ENCODE measurements at places on chromosomes 3 and 15.

DNA sequence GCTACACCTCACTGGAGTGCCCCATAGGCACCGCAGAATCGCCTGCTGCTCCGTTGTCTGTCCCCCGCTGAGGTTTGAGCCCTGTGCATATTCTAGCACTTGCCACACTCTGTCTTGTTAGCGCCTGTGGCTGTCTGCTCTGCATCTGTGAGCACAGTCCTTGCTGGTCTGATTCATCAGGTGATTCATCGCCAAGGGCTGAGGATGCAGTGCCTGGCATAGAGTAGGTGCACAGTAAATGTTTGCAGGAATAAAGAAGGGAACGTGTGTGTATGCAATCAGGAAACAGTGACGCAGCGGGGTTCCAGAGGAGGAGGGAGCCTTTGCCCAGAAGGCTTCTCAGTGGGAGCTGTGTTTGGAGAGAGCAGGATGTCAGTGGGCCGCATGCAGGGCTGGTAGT lies 124.0 kb upstream of the PLXNA1 start:
- no peak for DNase-seq

- DNase-seq, result no peak
Observed at GRCh38 chr3:141063831-141064230, 12.7 kb downstream of the SPSB4 start.

DNA sequence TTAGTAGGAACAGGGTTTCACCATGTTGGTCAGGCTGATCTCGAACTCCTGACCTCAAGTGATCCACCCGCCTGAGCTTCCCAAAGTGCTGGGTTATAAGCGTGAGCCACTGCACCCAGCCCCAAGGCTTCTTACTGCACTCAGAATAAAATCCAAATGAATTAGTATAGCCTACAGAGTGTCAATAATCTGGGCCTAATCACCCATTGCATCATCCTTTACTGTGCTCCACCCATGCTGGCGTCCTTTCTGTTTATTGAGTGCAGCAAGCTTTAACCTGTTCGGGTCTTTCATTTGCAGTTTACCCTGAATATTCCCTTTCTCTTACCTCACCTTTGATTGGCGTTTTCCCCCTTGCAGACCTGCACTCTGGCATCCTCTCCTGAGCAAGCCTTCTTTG lies 77.7 kb downstream of the CEP63 start:
- no peak for DNase-seq

GRCh38 chr3:53416530-53416929 lies 69.2 kb upstream of the DCP1A start:
- DNase-seq, result no peak

DNA sequence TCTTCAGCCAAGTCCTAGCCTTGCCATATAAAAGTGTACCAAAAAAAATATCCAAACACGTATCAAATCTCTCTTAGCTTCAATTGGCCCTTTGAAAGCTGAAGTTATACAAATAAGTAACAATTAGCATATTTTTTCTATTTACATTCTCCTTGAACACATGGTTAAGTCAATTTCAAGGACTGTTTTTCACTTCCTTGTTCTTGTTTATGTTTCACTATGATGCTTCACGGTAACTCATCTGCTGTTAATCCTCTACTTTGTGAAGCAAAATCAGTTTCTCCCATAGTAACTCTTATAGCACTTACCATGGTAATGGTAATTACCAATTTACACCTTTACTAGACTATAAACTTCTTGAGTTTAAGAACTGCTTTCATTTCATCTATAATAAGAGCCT lies 10.6 kb upstream of the SPRED1 start:
- DNase-seq, result no peak

DNA sequence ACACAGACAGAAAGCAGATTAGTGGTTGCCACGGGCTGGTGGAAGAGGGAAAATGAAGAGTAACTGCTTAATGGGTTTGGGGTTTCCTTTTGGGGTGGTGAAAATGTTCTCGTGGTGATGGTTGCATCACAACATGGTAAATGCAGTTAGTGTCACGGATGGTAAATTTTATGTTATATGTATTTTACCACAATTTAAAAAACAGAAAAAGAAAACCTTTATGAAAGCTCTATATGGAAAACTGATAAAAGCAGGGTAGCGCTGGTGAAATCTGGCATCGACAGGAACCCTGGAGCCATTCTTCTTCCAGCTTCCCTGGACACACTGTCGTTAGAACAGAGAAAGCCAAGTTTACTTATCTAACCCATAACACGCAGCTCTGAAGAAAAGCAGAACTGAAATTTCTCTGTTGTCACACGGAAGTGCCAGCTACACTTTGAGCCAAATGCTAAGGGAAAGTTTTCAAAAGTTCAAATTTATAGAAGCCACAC lies 287.7 kb upstream of the NR2F2 start:
- no peak for DNase-seq

- no peak for DNase-seq
Observed at GRCh38 chr15:80761754-80762153, 17.4 kb upstream of the CEMIP start.
